ENCODE measurements at places on chromosomes 12 and 14.

GRCh38 chr12:107200394-107200793 is 107.0 kb upstream of the CRY1 start:
- no peak for DNase-seq

DNA sequence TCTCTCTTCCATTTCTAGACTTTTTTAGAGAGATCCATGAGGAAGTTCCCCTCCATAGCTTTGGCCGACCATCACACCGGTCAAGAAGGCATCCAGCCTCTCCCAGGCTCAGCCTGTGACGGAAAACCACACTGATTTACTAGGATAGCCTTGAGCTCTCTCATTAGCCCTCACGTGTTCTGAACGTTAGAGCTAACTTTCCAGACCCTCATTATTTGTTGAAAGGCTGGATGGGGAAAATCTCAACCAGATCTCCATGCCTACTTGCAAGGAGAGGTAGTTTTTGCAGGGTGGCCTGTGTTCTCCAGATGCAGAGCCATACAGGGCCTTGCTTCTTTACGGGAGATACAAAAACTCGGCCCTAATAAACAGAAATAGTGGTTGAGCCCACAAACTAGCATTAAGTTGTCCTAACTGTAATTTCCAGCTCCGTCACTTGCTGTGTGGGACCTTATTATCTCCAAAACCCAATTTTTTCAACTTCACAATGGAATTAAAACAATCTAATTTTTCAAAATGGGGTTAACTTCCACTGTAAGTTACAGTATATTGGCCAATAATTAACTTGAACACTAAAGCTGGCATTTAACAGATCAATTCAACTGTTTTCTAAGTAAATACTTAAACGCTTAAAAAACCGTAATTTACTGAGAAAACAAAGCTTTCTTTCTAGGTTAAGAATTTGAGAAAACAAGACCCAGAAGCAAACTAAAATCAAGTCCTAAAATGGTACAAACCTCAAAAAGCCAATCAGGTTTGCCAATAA is 65.3 kb downstream of the KLHL28 start:
- no peak for DNase-seq

GRCh38 chr12:101455685-101456084 is 19.5 kb upstream of the SPIC start:
- no peak for DNase-seq

- no peak for DNase-seq
Observed at GRCh38 chr12:94183708-94184379, 35.5 kb downstream of the PLXNC1 start.

- no peak for DNase-seq
Observed at GRCh38 chr14:67564236-67564635, 31.1 kb downstream of the PLEKHH1 start.

DNA sequence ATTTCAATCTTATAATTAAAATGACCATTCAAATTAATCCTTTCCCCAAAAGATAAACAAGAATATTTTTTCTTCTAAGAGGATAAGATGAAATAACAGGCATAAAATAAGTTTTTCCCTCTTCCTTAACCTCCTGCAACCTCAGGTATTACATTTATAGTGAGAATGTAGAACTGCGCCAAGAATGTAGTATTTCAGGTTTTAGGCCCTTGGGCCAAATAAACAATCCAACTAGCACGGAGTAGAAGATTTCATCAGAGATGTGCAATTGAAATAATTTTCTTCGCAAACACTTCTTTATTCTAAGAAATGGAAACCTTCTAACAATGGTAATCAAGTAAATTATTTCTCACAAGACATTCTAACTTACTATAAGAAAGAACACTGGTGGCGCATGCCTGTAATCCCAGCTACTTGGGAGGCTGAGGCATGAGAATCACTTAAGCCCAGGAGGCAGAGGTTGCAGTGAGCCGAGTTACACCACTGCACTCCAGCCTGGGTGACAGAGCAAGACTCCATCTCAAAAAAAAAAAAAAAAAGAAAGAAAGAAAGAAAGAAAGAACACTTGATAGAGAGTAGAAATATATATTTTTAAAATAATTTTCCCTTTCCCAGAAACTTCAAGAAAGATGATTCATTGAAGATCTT is 100.8 kb downstream of the TAOK3 start:
- DNase-seq, result no peak

DNA sequence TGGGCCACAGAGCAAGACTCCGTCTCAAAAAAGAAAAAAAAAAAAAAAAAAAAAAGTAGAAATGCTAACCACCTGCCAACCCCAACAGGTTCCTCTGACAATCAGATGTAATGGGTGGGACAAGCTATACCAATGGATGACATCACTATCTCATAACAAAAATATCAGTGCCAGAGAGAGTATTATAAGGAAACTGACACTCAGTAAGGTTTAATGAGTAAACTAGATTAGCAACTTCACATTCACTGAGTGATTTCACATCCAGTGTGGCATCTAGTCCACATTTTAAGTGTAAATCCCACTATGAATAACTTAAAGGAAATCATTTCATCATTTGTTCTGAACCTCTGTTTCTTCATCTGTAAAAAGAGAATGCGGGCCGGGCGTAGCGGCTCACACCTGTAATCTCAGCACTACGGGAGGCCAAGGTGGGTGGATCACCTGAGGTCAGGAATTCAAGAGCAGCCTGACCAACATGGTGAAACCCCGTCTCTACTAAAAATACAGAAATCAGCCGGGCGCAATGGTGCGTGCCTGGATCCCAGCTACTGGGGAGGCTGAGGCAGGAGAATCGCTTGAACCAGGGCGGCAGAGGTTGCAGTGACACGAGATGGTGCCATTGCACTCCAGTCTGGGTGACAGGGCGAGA is 1.8 kb downstream of the SART3 start:
- DNase-seq, result no peak

- DNase-seq, result no peak
Observed at GRCh38 chr12:96051756-96052485, 16.5 kb upstream of the LTA4H start.

GRCh38 chr12:48175613-48176416 is 7.6 kb upstream of the CCDC184 start:
- no peak for DNase-seq

- no peak for DNase-seq
Observed at GRCh38 chr12:111781085-111781658, 14.4 kb downstream of the ALDH2 start.

GRCh38 chr12:84198294-84198946 is 714.2 kb downstream of the SLC6A15 start:
- no peak for DNase-seq

GRCh38 chr12:57523706-57524614 is 1.3 kb downstream of the MBD6 start:
- no peak for DNase-seq

- DNase-seq, result no peak
Observed at GRCh38 chr12:108432423-108433121, 82.5 kb upstream of the FICD start.

DNA sequence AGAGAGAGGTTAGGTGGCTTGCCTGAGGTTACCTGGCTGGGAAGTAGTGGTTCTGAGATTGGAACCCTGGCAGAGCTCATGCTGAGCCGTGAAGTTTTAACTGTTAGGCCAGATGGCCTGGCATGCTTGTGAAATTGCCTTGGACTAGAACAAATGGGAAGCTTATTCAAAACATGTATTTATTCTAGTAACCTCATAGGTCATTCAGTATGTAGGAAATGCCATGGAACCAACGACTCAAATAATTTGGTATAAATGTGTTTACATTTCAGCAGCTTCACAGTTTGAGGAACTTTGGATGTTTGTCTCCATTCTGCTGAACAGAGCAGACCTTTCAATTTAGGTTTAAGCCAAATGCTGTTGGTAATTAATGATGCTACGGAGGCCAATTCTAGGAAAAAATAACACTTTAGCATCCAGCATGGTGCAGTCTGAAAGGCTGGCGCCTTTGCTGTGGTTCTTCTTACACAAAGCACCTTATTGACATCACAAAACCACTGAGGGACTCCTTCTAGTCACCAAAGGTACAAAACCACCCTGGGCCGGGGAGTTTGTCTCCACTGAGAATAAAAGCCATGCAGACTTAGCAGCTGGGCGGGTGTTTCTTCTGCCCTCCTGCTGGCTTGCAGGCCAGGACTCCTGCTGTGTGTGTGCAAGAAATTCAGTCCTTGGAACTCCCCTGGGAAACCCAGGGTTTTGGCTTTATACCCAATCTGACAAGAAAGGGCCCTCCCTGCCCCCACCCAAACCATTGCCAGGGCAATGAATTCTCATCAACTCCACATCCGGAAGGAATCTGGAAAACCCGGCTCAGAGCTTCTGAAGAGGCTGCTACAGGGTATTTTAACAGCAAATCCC is 64.2 kb downstream of the ELK3 start:
- no peak for DNase-seq

- DNase-seq, result no peak
Observed at GRCh38 chr14:55898938-55899337, 219.3 kb upstream of the PELI2 start.

DNA sequence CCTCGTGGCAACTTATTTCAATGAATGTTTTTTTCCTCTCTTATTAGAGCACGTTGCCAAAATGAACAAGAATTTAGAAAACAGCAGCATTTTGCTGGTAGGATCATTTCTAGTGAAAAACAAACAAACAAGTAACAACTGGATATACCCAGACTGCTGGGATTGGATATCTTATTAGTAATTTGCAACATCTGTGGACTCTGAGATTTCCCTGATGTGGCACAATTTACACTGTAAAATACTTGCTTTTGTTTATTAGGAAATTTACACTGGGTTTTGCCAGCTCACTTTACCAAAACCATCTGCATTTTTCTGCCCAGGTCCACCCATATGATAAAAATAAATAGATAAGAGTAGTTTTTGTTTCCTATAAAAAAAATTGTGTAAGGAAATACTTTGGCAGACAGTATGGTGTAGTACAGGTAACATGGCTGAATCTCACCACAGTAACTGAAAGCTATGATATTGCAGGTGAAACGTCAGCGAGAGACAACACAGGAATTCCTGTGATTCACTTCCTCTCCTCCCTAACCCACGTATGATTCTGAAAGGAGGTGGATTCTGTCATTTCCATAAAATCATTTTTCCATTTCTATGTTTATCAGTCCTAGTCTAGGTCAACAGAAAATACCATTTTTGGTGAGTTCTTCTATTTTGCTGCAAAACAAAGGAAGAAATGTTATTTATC is 176.2 kb upstream of the NOVA1 start:
- DNase-seq, result no peak

DNA sequence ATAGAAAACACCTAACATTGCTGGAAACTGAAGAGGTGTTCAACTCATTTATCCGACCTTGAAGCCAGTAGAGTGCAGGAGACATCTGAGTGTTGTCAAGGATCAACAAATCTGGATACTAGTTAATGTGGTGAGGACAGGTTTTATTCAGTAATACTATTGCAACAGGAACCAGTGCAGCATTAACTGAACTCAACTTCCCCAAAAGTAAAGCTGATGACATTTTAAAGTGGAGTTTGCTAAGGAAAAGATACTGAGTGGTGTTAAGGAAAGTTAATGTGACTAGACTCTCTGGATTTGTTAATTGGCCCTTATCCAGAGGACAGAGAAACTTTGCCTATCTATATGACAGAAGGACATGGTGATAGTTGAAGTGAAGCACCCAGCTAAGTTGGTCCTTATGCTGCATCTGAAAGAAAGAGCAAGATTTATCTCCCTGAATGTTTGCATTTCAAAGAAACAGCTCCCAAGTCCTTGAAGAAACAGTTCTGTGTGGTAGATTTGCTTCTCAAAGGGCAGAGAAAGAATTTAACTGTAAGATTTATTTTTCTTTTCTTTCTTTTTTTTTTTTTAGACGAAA is 1.2 kb upstream of the CLEC7A start:
- DNase-seq, result no peak

GRCh38 chr14:65258391-65258790 is 154.1 kb upstream of the FUT8 start:
- DNase-seq, result no peak

DNA sequence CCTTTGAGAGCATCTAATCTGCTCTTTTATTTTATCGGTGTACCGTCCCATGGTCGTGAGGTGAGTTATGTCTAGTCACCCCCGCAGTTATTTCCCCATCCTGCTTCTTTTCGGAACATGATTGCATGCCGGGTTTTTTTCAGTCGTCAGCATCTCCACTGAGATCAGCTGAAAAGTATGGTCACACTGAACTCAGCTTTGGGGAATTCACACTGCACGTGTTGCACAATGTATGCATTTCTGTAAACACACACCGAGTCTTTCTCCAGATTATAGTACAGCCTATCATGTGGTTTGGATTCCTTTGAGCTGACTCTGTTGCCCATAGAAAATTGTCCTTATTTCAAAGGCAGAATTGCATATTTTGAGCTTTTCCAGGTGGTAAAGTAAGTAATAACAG is 24.6 kb downstream of the PLXNC1 start:
- DNase-seq, result no peak

- DNase-seq, result no peak
Observed at GRCh38 chr14:98665007-98665406, 607.0 kb downstream of the BCL11B start.

DNA sequence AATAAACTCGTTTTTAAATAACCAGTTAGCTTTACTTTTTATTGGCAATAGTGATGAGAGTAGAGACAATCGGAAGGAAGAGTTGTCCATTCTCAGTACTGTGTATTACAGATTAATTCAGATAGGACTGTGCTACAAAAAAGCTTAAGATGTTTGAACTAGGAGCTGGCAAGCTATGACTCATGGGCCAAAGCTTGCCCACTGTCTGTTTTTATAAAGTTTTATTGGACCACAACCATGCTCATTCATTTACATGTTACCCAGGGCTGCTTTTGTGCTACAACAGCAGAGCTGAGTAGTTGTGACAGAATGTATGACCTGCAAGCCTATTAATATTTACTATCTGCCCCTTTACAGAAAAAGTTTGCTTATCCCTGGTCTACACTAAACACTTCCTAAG is 19.4 kb downstream of the GNS start:
- no peak for DNase-seq
